Right atrium auricular region (tissue), 2 donors: ENCODE measurements at places on chromosomes 6 and 20.

DNA sequence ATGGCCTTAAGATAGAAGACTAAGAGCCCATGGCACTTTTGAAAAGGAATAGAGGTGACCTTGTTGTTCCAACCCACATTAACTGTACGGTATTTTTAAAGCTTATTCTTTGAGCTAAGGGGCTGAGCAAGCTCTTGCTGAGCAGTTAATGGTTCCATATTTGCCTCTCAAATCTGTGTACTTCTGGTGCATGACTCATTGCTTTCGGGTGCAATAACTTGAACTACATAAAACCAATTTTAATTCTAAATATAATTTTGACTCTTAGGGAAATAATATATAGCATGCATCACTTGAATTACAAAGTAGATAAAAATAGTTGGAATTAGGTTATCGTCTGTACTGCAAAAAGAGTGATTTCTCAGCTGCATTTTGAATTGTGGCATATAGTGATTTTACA is 348.1 kb upstream of the CITED2 start:
- no peak for DNase-seq

DNA sequence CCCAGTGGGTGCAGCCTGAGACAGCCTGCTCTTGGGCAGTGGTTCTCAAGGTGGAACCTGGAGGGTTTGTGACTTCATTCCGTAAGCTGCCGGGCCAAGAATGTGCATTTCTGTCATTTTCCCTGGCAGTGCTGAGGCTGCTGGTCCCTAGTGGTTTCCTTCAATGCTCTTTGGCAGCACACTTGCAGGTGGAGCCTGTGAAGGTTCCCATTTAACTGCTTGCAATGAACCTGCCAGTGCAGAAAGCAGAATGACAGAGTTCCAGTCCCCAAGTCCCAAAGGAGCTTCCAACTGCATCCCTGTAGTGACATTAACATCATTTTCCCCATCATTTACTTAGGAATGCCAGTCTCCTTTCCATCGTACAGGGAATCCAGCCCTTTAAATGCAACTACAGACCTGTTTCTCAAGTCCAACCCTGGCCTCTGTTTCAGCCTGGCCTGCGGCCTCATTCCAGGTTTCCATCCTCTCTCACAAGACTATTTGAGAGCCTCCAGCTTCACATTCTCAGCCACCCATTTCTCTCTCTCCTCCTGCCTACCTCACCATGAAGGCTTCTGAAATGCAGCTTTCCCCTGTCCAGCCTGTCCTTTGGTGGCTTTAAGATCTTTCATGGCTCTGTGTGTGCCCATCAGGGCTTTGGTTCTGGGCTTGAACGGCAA is 149.7 kb upstream of the GGTLC1 start:
- DNase-seq, result no peak

DNA sequence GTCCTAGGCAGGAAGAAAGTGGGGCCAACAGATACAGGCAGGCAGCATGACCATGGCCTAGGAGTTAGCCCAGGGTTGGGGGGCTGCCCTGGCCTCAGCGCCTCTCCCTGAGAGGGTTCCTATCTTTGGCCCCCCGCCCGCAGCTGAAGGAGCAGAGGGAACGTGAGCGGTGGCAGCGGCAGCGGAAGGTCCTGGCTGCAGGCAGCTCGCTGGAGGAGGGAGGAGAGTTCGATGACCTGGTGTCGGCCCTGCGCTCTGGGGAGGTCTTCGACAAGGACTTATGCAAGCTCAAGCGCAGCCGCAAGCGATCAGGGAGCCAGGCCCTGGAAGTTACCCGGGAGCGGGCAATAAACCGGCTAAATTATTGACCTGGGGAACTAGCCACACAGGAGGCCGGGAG is 32.6 kb downstream of the MOCS1 start:
- no peak for DNase-seq

DNA sequence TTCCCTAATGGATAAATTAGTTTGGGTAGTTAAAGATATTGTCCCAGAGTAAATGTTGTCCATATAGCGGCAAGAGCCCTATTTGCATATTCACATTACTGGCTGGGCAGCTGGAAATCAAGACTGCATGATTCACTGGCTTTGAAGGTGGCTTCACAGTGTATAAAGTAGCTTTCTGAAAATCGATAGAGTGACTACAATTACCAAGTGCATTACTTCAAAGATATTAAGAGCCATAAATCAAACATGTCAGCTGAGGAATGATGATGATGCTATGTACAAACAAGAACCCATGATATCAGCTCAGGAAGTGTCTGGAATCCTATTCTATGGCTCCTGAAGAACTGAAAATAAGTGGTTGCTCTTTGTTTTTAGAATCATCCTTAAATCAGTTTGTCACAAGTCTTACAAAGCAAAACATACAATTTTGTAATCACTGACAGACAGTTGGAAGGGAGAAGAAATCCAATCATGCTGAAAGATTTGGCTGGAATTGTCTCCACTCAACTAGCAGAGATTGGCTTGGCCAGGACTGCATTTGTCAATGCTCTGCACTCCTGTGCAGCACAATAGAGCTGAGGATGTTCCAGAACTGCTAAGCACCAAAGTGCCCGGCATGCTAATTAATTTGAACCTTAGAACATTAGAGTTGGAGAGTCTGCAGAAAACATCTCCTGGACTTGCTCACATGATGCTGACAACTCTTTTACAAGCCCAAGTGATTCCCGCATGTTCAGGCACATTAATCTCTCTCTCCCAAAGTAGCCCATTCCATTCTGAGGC is 77.9 kb upstream of the B3GAT2 start:
- DNase-seq, result no peak

- no peak for DNase-seq
Observed at GRCh38 chr6:125114248-125114858, 39.2 kb upstream of the TPD52L1 start.
